ENCODE measurements at places on chromosomes 4 and X.

DNA sequence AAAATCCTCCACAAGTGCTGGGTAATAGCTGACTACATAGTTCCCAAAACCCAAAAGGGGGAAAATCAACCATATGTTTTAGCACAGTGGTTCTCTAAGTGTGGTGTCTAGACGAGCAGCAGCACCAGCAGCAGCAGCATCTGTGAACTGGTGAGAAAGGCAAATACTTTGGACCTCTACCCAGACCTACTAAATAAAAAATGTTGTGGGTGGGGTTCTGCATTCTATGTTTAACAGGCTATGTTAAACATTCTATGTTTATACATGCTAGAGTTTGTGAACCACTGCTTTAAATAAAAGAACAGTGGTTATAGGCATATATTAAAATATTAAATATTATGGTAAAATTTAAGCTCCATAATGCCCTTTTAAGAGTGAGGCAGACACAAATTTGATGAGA lies 1004.9 kb upstream of the GRID2 start:
- DNase-seq = no peak

DNA sequence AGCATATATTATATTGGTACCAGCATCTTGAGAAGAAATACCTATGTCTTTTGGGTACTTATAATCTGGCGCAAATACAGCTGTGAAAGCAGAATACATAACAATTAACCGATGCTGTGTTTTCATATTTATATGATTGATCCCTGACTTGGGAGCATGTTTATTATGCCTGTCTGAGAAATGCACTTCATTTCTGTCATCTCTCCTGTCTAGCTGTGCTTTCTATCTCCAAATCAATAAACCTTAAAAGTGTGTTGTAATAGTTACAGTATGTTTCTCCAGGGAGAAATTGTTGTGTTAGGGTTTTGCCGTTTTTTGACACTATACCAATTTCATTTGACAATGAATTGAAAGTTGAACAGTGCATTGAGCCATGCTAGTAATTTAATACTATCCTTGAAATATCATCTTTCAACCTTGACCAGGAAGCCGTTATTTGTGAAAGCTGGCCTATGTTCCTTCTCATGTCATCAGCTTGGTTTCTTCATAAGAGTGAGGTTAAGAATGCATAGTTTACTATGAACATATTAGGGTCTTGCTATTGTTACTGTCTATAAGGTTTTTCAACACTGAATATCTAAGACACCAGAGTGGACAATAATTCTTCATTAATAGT lies 206.2 kb upstream of the PCDH18 start:
- DNase-seq = no peak

- no peak for DNase-seq
Measured at GRCh38 chr4:89868276-89868675, 26.4 kb upstream of the MMRN1 start.

DNA sequence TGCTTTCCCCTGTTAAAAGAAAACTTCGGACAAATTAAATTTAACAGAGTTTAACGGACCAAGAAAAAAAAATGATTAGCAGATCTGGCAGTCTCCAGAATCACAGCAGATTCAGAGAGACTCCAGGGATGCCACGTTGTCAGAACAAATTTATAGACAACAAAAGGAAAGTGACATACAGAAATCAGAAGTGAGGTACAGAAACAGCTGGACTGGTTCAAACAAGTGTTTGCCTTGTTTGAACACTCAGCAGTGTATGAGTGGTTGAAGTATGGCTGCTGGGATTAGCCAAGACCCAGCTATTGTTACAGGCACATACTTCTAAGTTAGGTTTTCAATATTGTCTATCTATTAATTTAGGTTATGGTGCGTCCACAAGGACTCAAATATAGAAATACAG lies 19.1 kb downstream of the PIR start:
- no peak for DNase-seq

GRCh38 chrX:9668537-9668936 lies 97.1 kb downstream of the GPR143 start:
- no peak for DNase-seq

DNA sequence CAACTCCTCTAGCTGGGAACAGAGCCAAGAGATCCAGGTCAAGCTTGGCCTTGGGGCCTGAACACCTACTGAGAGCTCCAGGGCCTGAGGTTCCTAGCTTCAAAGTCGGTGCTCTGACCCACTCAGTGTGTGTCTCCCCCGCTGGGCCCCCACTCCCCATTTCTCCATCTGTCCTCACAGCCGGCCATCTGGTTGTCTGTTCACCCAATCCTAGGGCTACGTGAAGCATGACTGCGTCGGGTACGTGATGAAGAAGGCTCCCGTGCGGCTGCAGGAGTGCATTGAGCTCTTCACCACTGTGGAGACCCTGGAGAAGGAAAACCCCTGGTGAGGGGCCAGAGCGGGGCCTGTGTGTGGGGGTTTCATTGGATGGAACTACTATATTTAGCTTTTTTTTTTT lies 12.3 kb downstream of the USP11 start:
- DNase-seq = no peak

- DNase-seq = no peak
Measured at GRCh38 chrX:41707218-41707617, 16.8 kb upstream of the GPR82 start.

- no peak for DNase-seq
Measured at GRCh38 chrX:123504047-123504446, 228.8 kb downstream of the THOC2 start.

GRCh38 chr4:153589703-153590595 lies 94.1 kb upstream of the TLR2 start:
- DNase-seq = no peak

DNA sequence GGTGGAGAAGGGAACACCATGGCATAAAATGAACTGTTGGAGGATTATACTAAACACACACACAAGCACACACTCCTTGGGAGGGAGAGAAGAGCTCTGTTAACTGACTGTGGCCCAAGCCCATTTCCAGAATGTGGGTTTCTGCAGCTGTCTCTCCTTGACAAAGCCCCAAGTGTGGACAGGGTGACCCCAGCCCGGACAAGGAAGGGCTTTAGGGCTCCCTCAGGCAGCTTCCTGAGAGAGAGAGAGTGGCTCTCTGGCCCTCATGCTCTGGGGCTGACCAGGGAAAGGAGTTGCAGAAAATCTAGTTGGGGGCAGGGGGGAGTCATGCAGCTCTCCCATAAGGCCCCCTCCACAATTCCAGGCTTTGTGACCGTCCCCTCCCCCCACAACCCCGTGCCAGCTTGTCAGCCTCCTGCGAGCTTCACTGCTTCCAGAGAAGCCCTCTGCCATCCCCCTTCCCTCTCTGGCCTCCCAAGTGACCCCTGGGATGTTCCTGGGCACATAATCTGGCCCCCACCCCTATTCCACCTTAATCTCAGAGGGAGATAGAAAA lies 590 bp downstream of the ARHGEF9 start:
- DNase-seq = no peak

GRCh38 chrX:46941341-46941740 lies 29.1 kb downstream of the JADE3 start:
- no peak for DNase-seq

Data from GM10248 (cell line).